ENCODE measurements at places on chromosomes 13 and 19. TPM values are rescaled to one million over a fixed set of nuclear protein-coding genes. Genes with fewer than 3 reads are reported as not detected.

Gene SAFB
- total RNA-seq = 16.5 TPM

Gene CPB2
- total RNA-seq = not detected

Gene ACP7
- total RNA-seq = not detected

Gene CACNG8
- total RNA-seq = 0.17 TPM

DNA sequence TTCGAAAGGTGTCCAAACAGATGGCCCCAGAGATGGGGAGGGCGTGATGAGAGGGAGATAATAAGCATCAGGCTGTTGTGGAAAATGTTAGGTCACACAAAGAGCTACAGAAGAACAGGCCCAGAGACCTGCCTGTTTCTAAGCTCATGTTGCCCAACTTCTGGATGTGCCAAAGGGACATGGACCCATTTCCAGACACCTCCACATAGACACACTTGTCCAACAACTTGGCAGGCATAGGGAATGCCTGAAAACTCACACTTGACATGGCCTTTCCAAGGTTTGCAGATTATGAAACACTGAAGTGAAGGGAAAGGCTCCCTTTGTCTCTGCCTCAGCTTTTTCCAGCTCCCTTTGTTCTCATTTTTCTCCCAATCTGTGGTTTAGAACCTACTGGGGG is 43.5 kb upstream of the CYP2B6 start:
- DNase-seq = no peak

DNA sequence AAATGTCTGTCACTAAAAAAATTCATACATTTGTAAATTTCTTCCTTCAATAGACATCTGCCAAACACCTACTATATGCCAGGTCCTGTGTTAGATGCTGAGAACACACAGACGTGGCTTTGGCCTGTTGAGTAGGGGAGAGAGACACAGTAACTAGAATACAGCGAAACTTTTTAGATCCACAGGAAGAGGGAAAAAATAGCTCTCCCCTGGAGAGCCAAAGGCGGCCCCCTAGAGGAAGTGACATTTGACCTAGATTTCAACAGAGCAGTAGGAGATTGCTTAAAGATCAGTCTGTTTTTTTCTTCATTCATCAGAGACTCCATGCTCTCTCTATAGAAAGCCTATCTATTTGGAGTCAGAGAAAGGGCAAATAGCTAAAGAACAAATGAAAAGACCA is 11.3 kb downstream of the LCP1 start:
- no peak for DNase-seq

DNA sequence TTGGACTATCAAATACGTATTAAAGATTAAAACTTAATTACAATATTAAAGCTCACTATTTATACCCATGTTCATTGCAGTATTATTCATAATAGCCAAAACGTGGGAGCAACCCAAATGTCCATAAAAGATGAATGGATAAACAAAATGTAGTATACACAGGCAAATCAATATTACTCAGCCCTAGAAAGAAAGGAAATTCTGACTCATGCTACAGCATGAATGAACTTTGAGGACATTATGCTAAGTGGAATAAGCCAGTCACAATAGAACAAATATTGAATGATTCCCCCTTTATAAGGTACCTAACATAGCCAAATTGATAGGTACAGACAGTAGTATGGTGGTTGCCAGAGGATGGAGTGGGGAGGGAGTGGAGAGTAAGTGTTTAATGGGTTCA is 457.3 kb downstream of the FGF14 start:
- peak; percentile 13 for DNase-seq

DNA sequence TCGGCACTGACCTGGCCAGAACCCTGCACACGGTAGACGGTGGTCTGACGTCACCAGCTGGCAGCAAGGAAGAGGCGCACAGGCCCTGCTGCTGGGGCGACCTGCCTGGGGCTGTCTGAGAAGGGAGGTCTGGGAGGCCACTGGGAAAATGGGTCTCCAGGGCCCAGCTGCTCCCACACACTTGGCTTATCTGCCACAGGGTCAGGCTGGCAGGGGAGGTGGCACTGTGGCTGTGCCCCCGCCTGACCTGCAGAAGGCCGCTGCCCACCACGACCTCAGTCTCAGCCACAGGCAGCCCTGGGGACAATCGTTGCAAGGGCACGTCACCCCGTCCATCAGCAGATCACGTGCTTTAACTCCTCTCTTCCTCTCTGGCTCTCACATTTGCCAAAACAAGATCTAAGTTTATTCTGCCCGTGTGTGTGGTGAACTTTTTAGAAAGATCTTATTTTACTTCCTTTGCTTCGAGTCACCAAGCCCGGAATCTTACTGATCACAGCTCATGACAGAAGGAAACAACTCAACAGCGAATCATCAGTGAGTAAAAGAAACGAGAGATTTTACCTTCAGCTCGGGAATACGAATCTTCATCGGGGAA is 45.2 kb upstream of the RANBP3 start:
- DNase-seq = peak; percentile 28

DNA sequence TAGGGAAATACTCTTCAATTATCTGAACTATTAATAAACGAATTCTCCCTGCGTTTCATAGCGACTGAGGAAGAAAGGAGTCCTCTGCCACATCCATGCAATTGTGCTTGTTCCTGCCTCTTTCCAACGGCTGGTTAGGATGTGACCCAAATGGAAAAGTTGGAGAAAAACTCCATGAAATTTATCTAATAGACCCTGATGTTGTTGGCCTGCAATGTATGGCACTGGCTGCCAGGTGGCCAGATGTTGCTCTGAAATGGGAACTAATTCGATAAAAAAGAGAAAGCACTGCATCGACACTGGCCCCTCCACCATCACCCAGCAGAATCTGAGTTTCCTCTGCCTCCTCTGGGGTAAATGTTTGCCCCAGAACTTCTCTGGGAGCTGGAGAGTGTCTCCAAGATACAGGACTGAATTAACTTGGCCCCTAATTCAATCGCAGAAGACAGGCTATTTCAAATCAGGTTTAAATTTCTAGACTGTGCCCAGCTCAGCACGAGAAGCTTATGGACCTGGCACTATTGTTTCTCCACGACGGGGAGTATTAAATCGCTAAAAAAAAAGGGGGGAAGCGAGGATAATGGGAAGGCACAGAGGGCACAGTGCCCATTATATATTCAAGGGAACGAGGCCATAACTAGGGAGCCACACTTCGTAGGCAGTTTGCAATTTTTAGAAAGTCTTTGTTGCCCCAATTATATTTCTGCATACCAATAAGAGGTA is 103.9 kb downstream of the ZIC5 start:
- no peak for DNase-seq

DNA sequence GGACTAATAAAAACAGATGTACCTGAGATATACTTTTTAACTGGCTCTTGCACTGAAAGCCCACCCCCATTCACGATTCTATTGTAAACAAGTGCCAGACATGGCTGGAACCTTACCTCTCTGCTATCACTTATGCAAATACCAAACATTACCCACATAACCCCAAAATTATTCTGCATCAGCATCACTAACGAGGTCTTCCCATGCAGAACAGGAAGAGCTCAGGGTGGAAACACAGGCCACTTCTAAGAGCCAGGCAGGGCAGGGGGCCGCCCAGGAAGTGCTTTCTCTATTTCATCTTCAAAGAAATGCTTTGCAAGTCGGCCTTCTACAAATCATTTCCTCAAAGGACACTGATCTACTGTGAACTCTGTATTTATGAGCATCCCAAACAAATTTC is 7.3 kb downstream of the IRS2 start:
- DNase-seq = no peak

DNA sequence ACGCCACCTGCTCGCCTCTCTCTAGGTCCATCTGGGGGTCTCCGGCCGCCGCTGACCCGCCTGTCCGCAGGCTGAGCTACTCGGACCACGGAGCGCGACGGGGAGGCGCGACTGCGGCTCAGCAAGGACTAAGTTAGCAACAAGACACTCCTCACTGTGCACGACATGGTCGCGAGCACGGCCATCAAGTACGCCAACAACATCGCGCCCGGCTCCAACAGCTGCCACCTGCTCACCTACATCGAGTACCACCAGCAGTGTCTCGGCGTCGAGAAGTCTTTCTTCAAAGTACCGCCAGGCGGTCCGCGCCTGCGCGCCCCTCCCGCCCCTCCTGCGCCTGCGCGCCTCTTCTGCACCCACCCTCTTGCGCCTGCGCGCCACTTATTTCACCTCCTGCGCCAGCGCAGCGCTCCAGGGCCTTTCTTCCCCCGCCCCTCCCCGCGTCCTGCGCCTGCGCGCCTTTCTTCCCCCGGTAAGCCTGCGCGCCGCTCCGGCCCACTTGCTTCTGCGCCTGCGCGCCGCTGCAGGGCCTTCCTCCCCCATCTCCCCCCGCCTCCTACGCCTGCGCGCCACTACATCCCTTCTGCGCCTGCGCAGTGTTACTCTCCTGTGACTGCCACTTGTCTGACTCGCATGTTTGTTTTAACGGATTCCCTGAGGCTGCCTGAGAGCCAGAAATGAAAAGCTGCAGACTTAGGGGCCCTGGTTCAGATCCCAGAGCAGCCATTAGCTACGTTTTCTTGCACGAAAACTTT is 64.0 kb downstream of the ACSBG2 start:
- DNase-seq = peak; percentile 94

DNA sequence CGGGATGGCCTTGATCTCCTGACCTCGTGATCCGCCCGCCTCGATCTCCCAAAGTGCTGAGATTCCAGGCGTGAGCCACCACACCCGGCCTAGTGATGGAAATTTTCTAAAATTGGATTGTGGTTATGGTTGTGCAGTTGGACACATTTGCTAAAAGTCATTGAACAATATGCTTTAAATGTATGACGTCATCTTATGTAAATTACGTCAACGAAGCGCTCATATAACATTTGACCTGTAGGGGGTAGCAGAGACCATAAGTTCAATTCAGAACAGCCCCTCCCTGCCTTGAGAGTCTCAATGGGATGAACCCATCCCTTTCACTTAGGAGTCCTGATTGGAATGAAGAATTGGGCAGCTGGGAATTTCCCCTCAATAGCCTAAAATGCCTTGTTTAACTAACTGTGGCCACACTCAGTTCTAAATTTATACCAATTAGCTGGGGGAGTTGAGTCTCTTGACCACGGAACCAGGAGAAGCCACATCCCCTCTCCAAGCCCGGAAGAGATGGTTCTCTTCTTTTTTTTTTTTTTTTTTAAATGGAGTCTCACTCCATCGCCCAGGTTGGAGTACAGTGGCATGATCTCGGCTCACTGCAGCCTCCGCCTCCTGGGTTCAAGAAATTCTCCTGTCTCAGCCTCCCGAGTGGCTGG is 15.2 kb upstream of the TLE6 start:
- DNase-seq = peak; percentile 78

GRCh38 chr19:6648141-6648715 is 21.7 kb downstream of the TNFSF14 start:
- DNase-seq = no peak

GRCh38 chr19:11735375-11735774 is 3.4 kb downstream of the ZNF823 start:
- no peak for DNase-seq

DNA sequence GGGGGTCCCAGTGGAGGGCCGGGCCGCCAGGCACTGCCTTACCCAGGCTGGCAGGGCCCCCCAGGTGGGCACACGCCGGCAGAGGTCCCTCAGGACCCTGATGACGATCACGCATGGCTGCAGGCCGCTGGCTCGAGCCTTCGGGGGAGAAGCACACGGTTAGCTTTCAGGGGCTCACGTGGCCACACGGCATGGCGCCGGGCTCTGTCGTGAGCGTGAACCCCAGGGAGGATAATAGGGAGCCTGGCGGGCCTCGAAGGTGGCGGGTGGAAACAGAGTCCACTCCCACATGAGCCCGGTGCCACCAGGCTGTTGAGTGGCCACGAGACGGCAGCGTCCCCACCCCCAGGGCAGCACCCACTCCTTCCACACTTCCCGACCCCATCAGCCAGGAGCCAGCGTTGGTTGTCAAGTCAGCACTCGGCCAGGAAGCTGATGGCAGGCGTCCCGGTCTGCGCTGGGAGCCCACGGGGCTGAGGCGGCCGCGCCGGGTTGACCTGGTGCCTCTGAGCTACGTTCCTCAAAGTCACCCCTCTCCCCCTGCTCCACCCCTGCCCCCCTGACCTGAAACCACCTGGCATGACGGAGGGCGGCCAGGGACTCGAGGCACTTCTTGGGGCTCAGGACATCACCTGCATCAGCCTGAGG is 24.7 kb upstream of the MATK start:
- no peak for DNase-seq
